ENCODE measurements at places on chromosomes 2 and 18. TPM values are rescaled to one million over a fixed set of nuclear protein-coding genes. Genes with fewer than 3 reads are reported as not detected.

The CRIM1 gene
- total RNA-seq, result 180 TPM

The LYPD6 gene
- total RNA-seq, result 1.1 TPM

The TTN gene
- 0.50 TPM for total RNA-seq

DNA sequence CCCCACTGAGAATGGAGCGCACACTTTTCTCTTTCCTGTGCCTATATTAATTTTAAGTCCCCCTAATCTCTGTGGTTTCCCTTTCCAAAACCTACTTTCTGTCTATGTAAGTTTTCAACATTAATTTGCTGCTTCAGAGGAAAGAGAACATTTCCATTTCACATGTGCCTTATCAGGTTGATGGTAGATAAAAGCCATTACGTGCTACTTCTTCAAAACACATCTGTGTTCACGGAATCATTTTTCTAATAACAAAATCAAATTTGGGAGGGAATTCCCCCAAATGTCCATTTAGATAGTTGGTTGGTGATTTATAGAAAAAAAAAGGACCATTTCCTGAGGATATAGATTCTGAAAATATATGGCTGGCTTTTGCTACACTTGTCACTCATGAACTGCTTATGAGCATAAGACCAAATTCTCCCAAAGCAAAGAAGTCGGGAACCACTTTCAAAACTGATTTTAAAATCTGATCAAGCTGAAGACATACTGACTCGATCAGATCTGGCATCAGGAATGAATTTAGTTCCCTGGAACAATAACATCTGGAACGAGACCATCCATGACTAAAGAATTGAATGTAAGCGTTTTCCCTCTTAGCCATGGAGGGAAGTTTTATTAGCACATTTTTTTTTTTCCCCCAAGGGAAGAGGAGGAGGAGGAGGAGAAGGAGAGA, 8.2 kb downstream of the PTGR3 start:
- H3K4me3 ChIP-seq, result no peak overlapping the region
- H3K4me1 ChIP-seq, result peaks cover 16% of the 10 kb centered on the region
- no peak for DNase-seq
- no peaks in the 10 kb centered on the region for H3K27me3 ChIP-seq

DNA sequence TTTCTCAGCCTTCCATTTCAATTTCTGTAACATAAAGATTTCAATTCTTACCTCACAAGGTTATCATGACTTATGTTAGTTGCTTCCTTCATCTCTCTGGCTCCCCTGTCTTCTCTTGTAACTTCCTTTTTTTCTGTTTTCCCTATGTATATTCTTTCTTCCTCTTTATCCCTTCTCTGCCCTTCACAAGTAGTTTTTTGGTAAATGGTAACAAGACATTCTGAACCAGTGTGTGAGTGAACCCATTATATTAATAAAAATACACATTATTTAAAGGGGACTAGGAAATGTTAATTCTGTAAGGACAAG, 8.4 kb downstream of the ACSL3 start:
- H3K36me3 ChIP-seq, result no peaks in the 10 kb centered on the region
- no peak for DNase-seq
- no peak overlapping the region for H3K27ac ChIP-seq
- H3K4me1 ChIP-seq, result peaks cover 5% of the 10 kb centered on the region

DNA sequence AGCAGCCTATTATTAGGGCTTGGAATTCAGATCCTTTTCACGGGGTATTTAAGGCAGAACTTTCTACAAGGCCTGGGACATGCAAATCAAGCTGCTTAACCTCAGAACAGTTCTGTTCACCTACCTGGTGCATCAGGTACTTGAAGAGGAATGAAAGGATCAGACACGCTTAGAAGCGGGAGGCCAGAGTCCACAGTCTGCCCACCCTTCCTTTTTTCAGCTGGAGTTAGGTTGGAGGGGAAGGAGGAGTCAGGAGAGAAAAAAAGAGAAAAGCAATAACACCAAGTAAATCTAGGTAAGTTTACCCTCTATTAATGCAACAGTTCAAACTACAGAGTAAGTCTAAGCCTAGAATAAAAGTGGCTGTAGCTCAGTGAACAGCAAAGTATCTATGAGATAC, 58.6 kb upstream of the NFU1 start:
- H3K4me3 ChIP-seq, result no peak overlapping the region
- DNase-seq, result no peak
- H3K4me1 ChIP-seq, result no peaks in the 10 kb centered on the region

DNA sequence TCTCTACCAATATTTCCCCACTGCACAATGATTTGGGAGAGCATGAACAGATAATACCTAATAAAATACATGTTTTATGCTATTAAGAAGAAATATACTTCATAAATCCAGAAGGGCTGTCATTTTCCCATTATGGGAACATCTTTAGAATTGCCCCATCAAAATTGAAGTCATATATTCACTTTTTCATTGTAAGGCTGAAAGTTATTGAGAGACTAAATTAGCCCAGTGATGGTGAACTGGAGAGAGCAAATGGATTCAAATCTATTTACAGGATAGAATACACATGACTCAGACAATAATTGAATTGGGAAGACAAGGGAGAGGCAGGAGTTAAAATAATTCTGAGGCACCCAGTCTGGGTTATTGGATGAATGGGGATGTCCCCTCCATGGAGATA, 79.7 kb upstream of the TTC39C start:
- no peaks in the 10 kb centered on the region for H3K36me3 ChIP-seq
- DNase-seq, result no peak
- H3K4me3 ChIP-seq, result no peak overlapping the region
- H3K4me1 ChIP-seq, result no peaks in the 10 kb centered on the region
- no peak overlapping the region for H3K27ac ChIP-seq

The SH3BP4 gene
- total RNA-seq, result 127 TPM

DNA sequence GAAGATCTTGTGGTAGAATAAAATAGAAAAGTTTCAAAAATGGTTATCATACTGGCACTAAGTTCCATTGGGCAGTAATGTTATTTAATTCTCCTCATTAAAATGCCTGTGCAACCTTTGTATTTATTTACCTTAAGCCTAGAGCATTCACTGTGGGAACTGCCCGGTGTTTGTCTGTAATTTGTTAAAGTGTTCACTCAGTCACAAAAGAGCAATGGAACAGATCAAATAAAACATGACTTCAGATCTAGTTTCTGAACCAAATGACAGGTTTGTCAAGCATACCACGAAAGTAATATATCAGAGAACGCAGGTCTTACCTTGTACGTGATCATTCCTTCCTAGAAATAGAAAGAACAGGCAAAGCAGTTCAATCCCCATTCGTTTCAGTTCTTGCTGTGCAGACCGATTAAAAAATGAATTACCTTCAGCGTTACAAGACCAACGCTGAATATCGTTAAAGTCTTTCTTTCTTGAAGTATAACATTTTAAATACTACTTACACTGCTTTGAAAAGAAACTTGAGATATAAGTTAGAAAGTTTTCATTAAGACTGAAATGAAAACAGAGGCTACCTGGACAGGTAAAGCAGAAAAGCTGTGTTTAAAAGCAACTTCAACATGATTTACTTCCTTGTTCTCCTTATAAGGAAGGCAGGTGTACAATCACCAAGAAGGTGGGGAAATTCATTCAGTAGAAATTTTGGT, at the start of gene ITGB6:
Gene ITGB6, minus strand, starts transcription at position 590 of the 707 bp plus-strand sequence. Its CDS starts 209 bp downstream, at position 381.
- H3K27me3 ChIP-seq, result no peaks in the 10 kb centered on the region
- no peak within 1 kb of the TSS for H3K27ac ChIP-seq
- H3K4me1 ChIP-seq, result peaks cover 4% of the 10 kb centered on the region
- no peak within 1 kb of the TSS for H3K4me3 ChIP-seq

- H3K4me3 ChIP-seq, result no peak overlapping the region
- H3K4me1 ChIP-seq, result peaks cover 7% of the 10 kb centered on the region
- H3K36me3 ChIP-seq, result no peaks in the 10 kb centered on the region
- H3K27ac ChIP-seq, result no peak overlapping the region
- H3K27me3 ChIP-seq, result no peaks in the 10 kb centered on the region
Observed at GRCh38 chr2:9060819-9061218, 57.3 kb upstream of the MBOAT2 start.

- H3K27me3 ChIP-seq, result no peaks in the 10 kb centered on the region
- no peak overlapping the region for H3K27ac ChIP-seq
- no peak overlapping the region for H3K4me3 ChIP-seq
- H3K4me1 ChIP-seq, result no peaks in the 10 kb centered on the region
- no peak for DNase-seq
- H3K36me3 ChIP-seq, result no peaks in the 10 kb centered on the region
Observed at GRCh38 chr2:83323038-83323437, 1136.0 kb downstream of the SUCLG1 start.

GRCh38 chr2:231810905-231811304, 24.7 kb downstream of the COPS7B start:
- peaks cover 6% of the 10 kb centered on the region for H3K4me1 ChIP-seq
- peak; percentile 60 for DNase-seq
- peaks cover 13% of the 10 kb centered on the region for H3K36me3 ChIP-seq
- H3K4me3 ChIP-seq, result no peak overlapping the region
- peak overlapping the region; percentile 36 for H3K27ac ChIP-seq

- H3K4me3 ChIP-seq, result no peak overlapping the region
- H3K27ac ChIP-seq, result no peak overlapping the region
- H3K27me3 ChIP-seq, result peaks cover 29% of the 10 kb centered on the region
- H3K4me1 ChIP-seq, result no peaks in the 10 kb centered on the region
- DNase-seq, result peak; percentile 47
- H3K36me3 ChIP-seq, result no peaks in the 10 kb centered on the region
Observed at GRCh38 chr2:233919938-233920337, 2.8 kb downstream of the TRPM8 start.

GRCh38 chr2:160367887-160368286, 125.7 kb downstream of the RBMS1 start:
- peak; percentile 99 for DNase-seq
- H3K27me3 ChIP-seq, result no peaks in the 10 kb centered on the region
- peak overlapping the region; percentile 82 for H3K27ac ChIP-seq
- peaks cover 55% of the 10 kb centered on the region for H3K4me1 ChIP-seq

DNA sequence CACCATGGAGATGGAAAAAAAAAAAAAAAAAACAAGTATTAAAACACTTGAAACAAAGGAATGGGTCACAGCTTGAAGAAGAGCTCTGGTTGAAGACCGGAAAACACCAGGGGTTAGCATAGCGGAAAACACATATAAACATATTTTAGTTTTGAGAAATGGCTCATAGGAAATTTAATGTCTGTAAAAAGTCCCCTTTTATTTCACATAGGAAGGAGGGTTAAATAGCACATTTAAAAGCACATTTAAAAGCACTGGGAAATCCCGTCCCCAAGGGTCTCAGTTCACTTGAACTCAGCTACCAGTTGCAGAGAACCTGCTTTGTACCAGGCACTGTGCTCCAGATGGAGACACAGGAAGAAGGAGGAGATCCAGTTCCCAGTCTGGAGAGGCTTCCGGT, 65.5 kb downstream of the KCNE4 start:
- no peak for DNase-seq
- H3K36me3 ChIP-seq, result no peaks in the 10 kb centered on the region
- no peaks in the 10 kb centered on the region for H3K4me1 ChIP-seq
- H3K27me3 ChIP-seq, result no peaks in the 10 kb centered on the region

GRCh38 chr2:136239079-136239685, 121.2 kb upstream of the CXCR4 start:
- DNase-seq, result no peak
- H3K27me3 ChIP-seq, result no peaks in the 10 kb centered on the region
- peak overlapping the region; percentile 9 for H3K27ac ChIP-seq
- peaks cover 23% of the 10 kb centered on the region for H3K4me1 ChIP-seq
- no peak overlapping the region for H3K4me3 ChIP-seq

DNA sequence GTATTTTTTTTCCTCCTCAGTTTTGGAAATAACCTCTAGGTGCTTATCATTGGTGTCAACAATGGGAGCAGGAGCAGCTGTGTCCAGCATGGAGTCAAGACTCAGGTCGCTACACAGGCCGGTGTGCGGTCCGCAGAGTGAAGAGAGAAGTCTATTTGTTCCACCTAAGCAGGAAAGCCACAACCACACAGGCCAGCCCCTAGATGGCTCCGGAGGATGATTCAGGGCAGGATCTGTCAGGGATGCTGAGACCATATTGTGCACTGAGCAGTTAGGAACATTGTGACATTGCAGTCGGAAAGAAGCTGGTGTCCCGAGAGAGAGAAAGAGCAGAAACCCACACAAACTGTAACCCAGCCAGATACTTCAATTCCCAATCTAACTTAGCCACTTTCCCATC, 136.9 kb downstream of the GAREM1 start:
- H3K36me3 ChIP-seq, result no peaks in the 10 kb centered on the region
- H3K4me3 ChIP-seq, result no peak overlapping the region
- peaks cover 3% of the 10 kb centered on the region for H3K4me1 ChIP-seq
- H3K27me3 ChIP-seq, result no peaks in the 10 kb centered on the region
- no peak overlapping the region for H3K27ac ChIP-seq

The TRAPPC12 gene
- 65.9 TPM for total RNA-seq

DNA sequence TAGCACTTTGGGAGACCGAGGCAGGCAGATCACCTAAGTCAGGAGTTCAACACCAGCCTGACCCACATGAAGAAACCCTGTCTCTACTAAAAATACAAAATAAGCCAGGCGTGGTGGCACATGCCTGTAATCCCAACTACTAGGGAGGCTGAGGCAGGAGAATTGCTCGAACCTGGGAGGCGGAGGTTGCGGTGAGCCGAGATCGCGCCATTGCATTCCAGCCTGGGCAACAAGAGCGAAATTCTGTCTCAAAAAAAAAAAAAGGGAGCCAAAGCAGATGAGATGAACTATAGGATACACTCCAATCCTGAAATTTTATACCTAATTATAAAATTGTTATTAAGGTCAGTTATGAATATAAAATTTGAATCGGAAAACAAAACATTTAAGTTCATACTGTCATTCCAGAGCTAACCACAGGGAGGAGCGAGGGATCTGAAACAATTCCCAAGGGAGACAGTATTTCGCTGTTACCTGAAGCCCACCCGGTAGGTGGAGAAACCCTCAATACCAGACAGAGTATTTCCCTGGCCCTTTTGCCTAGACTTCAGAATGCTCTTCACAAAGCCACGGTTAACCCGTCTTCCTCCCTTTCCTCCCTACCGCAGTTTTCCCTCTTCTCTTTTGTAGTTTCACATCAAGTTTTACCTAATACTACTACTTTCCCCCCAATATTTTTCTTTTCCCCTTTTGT, 1.4 kb downstream of the PPM1G start:
- DNase-seq, result peak; percentile 36
- peak overlapping the region; percentile 80 for H3K27ac ChIP-seq
- no peaks in the 10 kb centered on the region for H3K27me3 ChIP-seq
- H3K36me3 ChIP-seq, result no peaks in the 10 kb centered on the region
- H3K4me3 ChIP-seq, result peak overlapping the region; percentile 95

DNA sequence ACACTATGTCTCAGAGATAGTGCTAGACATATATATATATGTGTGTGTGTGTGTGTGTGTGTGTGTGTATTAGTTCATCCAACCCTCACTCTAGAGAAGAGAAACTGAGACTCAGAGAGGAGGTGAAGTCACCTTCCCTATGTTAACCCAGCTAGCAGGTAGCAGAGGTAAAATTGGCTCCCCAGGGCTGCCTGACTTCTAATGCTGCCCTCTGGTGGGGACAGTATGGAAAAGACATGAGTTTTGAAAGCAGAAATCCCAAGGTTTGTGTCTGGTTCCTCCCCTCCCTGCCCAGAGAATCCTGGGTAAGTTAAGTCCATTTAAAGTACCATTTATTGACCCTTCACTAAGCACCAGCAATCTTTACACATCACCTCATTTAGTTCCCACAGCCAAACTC, 137.7 kb downstream of the THNSL2 start:
- H3K4me3 ChIP-seq, result no peak overlapping the region
- H3K36me3 ChIP-seq, result no peaks in the 10 kb centered on the region
- no peak overlapping the region for H3K27ac ChIP-seq
- no peaks in the 10 kb centered on the region for H3K27me3 ChIP-seq
- H3K4me1 ChIP-seq, result no peaks in the 10 kb centered on the region

- H3K4me3 ChIP-seq, result no peak overlapping the region
- DNase-seq, result peak; percentile 80
- peaks cover 15% of the 10 kb centered on the region for H3K4me1 ChIP-seq
Observed at GRCh38 chr2:119240311-119241204, 16.9 kb downstream of the STEAP3 start.
